RKO (cell line): ENCODE measurements at places on chromosomes 6 and 20.

DNA sequence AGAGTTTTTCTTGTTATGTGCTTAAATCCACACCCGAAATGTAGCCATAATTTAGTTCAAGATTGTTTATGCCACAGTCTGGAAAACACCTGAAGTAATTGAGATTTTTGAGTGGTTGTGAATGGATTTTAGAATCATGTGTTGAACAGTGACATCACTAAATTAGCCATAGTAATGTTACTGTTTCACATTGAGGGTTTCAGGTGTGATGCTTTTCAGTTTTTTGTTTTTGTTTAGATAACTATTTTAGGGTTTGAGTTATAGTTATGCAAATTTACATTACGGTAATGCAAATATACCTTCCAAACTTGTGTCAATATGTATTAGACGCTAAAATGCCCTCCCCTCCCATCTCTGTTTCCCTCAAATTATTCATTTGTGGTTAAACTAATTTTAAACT lies 22.9 kb downstream of the QKI start:
- no peak for DNase-seq

GRCh38 chr20:63330940-63331339 lies 30.2 kb downstream of the CHRNA4 start:
- DNase-seq, result no peak

GRCh38 chr20:46028772-46029371 lies at the start of gene SLC12A5:
TSS of gene SLC12A5 (plus strand) at chr20:46029215. CDS start at chr20:46029345, 130 bp downstream.
- DNase-seq, result no peak

DNA sequence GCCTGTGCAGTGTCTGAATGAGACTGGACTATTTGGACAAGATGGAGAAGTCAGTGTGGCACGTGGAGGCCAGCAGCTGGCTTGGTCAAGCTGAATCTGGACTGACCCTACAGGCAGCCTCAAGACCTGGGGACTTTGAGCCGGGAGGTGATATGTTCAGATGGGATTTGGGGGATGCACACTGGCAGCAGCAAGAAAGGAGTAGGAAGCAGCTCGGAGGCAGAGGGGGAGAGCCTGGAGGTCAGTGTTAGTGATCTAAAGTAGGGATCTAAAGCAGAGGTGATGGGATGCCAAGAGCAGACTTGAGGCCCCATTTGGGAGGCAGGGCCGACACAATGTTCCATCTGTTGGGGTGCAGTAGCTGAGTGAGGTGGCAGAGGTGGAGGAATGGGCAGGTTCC lies 2.8 kb downstream of the MAPK13 start:
- no peak for DNase-seq

DNA sequence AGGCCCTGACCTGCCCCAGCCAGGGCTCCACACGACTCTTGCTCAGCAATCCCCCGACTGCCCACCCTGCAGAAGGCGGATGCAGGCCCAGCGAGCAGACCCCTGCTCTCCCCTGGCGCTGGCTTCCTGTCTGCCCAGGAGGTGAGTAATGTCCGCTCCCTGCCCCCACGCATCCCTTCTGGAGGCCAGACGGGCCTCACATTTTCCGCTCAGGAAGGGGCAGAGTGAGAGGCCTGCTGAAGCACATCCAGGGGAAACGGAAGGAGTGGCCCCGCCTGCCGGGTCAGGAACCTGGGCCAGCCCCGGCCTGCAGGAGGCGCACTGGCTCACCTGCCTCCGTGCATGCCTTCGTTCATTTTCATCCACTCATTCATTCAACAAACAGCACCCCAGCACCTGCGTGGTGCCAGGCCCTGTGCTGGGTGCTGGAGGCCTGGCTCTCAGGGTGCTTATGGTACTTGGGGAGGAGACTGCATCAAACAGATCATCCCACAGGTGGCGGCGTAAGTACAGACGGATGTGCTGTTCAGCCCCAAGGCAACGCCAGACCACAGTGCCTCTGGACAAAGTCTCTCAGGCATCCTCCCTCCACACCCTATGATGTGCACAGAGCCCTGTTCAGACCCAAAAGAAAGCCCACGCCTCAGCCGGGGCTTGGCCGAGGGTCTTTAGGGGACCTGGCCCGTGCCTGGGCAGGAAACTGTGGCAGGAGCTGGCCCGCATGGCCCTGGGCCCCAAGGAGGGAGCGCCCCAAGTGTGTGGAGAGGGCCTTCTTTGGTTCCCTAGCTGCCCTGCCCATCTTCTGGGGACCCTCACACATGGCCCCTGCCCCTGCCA lies 112.1 kb downstream of the ASXL1 start:
- peak; percentile 31 for DNase-seq

DNA sequence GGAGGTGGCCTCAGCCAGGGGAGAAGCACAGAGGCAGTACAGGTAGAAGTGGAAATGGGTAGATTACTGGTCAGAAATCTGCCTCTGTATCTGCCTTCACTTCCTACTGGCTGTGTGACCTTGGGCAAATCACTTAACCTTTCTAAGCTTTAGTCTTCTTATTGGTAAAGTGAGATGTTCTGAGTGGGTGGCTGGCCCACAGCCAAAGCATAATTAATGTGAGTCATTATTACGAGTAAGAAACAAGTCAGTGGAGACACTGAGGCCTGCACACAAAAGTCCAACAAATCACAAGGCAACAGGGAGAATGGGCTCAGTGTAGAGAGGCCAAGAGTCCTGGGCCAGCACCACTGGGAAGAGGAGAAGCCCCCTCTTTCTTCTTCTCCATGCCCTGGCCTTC lies 39.1 kb downstream of the NRN1 start:
- peak; percentile 65 for DNase-seq

- DNase-seq, result no peak
Measured at GRCh38 chr20:52402514-52402913, 210.9 kb upstream of the ZFP64 start.

GRCh38 chr6:152575621-152576150 lies 61.5 kb downstream of the SYNE1 start:
- no peak for DNase-seq

DNA sequence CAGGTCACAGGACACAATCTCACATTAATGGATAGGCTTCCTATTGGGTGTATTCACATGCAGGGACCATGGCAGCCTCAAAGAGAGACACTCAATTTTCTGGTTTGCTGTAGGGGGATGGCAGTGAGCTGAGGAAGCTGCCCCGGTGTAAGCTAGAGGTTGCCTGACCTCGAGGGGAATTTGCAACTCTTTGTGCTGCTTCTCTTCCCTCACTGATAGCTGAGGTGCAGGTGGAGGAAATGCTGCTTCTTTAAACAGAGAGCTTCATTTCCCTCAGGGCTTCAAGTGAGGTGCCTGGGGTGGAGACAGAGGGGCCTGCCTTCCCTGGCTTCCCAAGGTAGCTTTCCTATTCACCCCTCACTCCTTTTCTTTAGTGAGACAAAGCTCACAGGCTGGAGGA lies 151.9 kb downstream of the CD83 start:
- DNase-seq, result no peak

- no peak for DNase-seq
Measured at GRCh38 chr20:62104791-62105345, 17.4 kb upstream of the LSM14B start.

GRCh38 chr6:135030056-135030473 lies 24.6 kb downstream of the HBS1L start:
- DNase-seq, result no peak

DNA sequence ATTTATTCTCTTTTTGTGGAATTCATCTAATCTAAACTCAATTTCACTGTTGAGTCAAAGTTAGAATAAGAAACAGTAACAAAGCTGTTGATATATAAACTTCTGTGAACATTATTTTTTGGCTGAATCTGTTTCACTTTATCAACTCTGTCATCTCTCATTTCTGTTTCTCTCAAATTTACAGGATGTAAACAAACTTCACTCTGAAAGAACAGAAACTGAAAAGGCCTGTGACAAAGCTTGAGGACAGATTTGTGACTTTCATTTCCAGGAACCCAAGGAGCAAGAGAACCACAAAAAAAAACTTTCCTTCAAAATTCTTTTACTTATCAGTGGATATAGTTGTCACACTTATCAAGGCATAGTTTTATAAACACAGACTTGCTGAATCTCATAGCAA lies 447.9 kb upstream of the OPRM1 start:
- no peak for DNase-seq

- DNase-seq, result no peak
Measured at GRCh38 chr6:10303608-10304506, 111.0 kb downstream of the TFAP2A start.

GRCh38 chr20:45835825-45836224 lies 2.2 kb downstream of the SNX21 start:
- DNase-seq, result no peak

GRCh38 chr6:110609101-110609500 lies 132.7 kb upstream of the SLC22A16 start:
- no peak for DNase-seq

- DNase-seq, result no peak
Measured at GRCh38 chr20:56835829-56836550, 206.9 kb downstream of the TFAP2C start.
